Fibroblast of skin of back (primary cell): ENCODE measurements at places on chromosomes 16 and 17.

GRCh38 chr16:62149631-62150030, 113.4 kb upstream of the CDH8 start:
- peak; percentile 81 for DNase-seq

DNA sequence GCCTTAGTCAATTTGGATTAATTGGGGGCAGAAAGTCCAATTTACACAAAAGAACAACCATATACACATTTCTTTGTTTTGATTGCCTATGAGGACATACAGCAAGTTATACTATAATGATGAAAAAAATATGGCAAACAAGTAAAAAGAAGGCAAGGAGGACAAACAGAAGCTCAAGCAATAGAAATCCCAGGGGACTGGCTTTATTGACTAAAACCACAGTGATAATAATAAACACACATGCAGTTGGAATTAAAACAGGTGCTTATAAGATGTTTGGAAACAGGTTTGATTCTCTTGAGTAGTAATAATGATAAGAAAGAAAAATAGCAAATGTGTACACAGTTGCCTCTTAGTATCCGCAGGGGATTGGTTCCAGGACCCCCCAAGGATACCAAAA, 176.4 kb downstream of the SHISA9 start:
- no peak for DNase-seq

GRCh38 chr17:46726206-46726605, 92.3 kb downstream of the WNT3 start:
- DNase-seq: no peak

- DNase-seq: no peak
These were observed 13.7 kb upstream of the PRKCB start for GRCh38 chr16:23821875-23822688.

DNA sequence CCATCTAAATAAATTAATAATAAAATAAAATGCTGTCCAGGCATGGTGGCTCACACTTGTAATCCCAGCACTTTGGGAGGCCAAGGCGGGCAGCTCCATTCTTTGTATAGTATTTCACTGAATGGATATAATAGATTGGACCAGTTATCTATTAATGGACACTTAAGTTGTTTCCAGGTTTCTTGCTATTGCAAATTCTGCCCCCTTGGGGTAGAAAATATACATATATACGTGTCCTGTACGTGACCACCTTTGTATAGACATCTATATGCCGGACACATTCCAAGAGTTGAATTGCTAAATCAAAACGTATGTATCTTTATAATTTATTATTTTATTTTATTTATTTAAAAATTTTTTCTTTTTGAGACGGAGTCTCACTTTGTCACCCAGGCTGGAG, 3.9 kb upstream of the EXOC7 start:
- DNase-seq: peak; percentile 18

GRCh38 chr17:72034000-72034399, 86.8 kb upstream of the SOX9 start:
- DNase-seq: no peak

GRCh38 chr17:43871946-43872690, 25.1 kb downstream of the CD300LG start:
- DNase-seq: no peak
